Effector memory CD8-positive, alpha-beta T cell (primary cell): ENCODE measurements at places on chromosomes 2 and 18.

DNA sequence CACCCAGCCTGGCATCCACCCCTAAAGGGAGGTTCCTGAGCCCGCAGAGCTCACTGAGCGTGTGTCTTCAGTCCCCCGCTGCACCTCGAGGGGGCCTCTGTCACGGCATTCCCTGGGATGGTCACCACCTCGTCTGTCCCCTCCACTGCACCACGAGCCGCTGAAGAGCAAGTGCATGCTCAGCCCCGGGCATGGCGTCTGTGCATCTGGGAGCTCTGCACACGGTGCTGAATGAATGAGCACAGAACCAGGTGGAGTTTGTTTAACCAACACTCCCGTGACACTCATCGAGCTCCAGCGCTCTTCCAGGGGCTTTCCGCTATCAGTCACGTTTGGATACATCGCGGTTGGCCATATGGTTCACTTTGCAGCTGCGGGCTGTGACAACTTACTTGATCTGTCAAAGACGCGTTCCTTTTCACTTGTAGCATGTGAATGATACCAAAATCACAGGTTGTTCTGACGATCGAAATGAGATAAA is 9.2 kb downstream of the ALLC start:
- DNase-seq = no peak

- no peak for DNase-seq
Observed at GRCh38 chr2:182134201-182134600, 148.5 kb downstream of the PPP1R1C start.

GRCh38 chr2:117679952-117680351 is 134.5 kb upstream of the DDX18 start:
- DNase-seq = no peak

GRCh38 chr2:145692971-145693478 is 1173.1 kb upstream of the ZEB2 start:
- peak; percentile 1 for DNase-seq

GRCh38 chr18:34957119-34957863 is 83.9 kb upstream of the MAPRE2 start:
- no peak for DNase-seq

DNA sequence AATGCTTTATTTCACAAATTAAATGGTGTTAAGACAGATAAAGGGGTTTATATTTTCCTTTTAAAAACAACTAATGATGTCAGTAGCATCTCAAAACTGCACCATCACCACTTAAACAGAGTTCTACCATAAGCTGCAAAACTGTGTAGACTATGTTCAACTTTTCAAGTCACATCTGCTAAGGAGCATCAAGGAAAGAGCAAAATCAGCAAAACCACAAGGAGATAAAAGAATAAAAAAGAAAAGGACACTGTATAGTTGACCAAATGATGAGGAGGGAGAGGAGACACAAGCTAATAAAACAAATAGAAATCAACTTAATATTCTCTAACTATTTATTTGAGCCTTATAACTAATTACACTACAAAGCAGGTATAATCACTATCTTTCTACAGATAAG is 33.9 kb downstream of the PRPF40A start:
- DNase-seq = no peak

DNA sequence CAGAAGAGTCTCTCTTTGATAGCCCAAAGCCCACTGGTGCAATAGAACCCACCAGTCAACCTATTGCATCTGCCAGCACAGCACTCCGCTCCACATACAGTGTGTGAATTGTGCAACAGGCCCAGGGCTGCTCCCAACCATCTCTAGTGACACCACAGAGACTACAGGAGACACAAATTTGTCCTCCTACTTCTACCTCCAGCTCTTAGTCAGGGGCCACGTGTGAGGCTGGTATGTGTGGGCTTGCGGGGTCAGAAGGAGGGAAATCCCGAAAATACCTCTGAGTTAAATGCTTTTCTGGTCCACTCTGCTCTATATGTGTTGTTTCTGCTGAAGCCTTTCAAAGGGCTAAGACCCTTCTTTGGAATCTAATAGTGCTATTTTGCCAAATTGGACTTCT is 18.0 kb downstream of the DGUOK start:
- DNase-seq = no peak

DNA sequence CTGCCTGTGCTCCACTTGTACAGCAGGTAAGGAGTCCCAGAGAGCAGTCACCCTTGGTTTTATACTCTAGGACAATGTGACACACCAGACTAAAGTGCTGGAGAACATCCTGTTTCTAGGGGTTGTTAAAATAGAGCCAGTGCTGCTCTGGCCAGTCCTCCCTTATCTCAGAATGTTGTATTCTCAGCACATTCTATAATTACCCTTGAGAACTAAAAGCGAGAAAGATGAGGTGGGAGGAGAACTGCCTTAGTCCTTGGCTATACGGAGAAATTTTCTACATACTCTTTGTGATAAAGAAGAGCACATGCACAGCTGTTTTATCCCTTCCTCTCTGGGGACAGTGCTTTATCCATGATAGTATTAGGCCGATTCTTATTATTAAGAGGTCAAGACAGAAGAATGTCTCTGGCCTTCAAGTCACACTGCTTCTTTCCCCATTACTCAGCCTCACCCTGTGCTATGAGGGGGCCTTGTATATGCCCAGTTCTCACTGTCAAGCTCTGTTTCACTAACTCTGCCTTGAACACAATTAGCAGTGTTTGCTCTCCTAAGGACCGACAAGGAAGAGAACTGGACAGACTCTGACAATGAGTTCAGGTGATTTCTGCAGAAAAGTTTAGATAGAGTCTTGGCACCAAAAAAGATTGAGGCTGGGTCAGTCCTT is 385.8 kb downstream of the TRIB2 start:
- no peak for DNase-seq

DNA sequence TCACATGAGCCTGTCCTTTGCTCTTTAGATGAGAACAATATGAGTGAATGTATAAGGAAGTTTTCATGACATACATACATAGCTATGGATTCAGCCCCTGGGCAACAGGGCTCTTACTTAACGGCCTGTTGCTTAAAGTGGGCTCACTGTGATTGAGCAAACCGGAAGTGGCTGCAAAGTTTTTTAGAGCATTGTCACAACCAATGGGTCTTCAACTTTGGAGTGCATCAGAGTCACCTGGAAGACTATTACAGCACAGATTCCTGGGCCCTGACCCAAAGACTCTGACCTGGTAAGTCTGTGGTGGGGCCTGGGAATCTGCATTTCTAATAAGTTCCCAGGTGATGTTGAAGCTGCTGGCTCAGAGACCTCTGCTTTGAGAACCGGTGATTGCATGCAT is 106.3 kb upstream of the SEC11C start:
- DNase-seq = no peak

- no peak for DNase-seq
Observed at GRCh38 chr2:25127646-25128045, 40.7 kb downstream of the POMC start.

DNA sequence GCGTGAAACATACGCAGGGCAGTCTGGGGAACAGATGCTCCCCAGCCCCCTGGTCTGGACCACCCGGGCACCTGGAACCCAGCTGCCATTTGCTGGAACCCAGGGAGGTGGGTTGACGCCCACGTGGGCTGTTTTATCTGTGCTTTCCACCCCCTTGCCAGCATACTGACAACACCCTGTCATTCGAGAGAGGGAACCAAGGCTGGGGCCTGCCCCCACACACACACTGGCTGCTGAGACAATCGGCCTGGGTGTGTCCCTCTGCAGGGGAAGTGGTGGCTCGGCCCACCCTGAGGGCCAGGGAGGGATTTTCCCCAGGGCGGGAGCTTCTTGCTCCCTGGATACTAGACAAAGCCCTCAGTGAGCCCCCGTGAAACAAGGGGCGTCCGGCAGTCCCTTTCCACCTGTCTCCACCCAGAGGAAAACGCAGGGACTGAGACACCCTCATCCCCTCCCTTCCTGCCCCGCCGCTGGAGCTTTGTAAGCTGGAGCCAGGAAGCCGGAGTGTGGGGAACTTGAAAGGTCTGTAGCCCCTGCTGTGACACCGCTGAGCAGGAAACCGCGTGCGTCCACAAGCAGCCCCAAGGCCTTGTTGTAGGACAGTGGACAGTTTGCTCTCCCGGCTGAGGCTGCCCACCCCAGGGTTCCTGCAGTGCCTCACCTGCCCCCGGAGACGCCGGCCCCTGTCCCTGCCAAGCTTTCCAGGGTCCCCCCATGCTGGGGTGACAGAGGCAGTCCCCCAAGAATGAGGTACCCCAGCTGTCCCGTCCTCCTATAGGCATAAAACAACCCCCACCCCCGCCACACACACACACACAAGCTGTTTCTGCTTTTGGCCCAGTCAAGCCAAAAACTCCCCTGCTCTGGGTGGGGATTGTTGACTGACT is 14.1 kb upstream of the KLF11 start:
- DNase-seq = peak; percentile 56

DNA sequence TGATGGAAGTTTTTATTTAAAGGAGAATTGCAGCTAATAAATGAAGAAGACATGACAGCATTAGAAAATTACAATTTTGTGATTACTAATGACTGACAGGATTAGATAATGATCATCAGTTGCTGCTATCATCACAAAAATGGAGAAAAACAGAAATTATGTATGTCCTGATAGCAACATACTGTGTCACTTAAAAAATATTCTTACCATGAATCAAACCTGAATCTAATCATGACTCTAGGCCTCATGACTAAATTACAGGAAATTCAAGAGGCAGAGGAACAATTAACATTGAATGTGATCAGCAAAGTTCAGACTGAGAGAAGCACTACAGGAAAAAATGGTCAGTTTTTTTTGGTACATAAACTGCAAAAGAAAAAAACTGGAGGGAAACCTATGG is 147.8 kb downstream of the PMAIP1 start:
- DNase-seq = no peak

- no peak for DNase-seq
Observed at GRCh38 chr2:101844055-101844635, 146.6 kb downstream of the MAP4K4 start.

DNA sequence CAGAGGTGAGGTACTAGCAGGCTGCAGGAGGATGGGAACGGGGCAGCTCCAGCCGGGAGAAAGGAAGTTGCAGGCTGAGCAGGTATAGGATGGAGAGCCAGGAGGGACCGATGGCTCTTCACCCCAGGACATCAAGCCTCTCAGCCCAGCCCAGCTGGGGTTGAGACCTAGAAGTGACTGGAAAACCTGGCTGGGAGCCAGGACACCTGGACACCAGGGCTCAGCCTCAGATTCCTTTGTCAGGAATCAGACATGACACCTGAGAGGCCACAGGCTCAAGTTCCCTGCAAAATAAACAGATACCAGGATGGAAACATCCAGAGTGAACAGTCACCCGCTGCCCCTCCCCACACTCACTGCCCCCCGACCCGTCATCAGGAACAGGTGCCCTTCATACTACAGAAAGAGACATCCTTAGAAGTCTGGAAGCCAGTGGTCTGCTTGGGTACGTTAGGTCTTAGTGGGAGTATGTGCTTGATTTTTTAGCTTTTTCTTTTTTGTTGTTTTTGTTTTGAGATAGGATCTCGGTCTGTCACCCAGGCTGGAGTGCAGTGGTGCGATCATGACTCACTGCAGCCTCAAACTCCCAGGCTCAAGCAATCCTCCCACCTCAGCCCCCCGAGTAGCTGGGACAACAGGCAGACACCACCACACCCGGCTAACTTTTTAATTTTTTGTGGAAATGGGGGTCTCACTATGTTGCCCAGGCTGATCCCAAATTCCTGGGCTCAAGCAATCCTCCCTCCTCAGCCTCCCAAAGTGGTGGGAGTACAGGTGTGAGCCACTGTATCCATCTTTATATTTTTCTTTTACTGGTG is 95.7 kb upstream of the STPG4 start:
- DNase-seq = no peak

GRCh38 chr18:27411911-27412310 is 226.8 kb upstream of the CHST9 start:
- DNase-seq = no peak

- DNase-seq = no peak
Observed at GRCh38 chr2:237118025-237118424, 32.3 kb downstream of the COPS8 start.

GRCh38 chr2:120267348-120267747 is 14.7 kb downstream of the RALB start:
- DNase-seq = no peak

DNA sequence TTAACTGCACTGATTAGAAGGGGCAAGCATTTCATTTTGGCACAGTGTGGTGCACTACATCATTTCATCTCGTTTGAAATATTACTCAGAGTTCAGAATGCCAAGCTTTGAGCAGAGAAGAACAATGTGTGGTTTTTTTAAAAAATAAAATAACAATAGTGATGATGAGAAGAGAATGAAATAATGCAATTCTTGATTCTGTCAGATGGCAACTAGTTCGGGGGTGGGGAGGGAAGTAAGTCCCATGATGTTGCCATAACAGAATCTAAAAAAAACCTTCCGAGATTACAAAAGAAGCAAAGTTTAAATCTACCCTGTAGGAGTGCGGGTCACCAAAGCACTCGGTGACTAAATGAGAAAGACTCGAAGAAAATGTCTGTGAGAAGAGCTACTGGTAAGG is 490.4 kb downstream of the NR4A2 start:
- no peak for DNase-seq

- DNase-seq = no peak
Observed at GRCh38 chr2:164651361-164651760, 30.1 kb upstream of the GRB14 start.

DNA sequence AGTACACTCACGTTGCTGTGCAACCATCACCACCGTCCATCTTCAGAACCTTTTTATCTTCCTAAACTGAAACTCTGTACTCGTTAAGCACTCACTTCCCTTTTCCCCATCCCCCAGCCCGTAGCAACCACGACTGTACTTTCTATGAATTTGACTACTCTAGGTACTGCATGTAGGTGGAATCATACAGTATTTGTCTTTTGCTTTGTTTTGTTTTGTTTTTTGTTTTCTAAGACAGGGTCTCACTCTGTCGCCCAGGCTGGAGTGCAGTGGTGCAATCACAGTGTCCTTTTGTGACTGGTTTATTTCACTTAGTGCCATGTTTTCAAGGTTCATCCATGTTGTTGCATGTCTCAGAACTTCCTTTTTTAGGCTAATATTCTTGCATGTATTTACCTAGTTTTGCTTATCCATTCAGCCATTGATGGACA is 7.0 kb upstream of the TYMS start:
- no peak for DNase-seq

GRCh38 chr2:96325884-96326255 is 753 bp downstream of the ITPRIPL1 start:
- DNase-seq = peak; percentile 53

DNA sequence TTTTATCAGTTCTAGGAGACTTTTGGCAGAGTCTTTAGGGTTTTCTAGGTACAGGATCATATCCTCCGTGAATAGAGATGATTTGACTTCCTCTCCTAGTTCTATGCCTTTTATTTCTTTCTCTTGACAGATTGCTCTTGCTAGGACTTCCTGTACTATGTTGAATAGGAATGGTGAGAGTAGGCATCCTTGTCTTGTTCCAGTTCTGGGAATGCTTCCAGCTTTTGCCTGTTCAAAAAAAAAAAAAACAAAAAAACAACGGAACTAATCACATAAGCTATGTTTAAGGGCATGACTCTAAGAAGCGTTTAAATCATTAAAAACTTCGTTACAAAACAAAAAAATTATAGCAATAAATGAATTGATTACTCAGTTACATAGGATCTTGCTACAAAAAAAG is 145.7 kb downstream of the NUP35 start:
- DNase-seq = no peak

GRCh38 chr2:31271851-31272267 is 37.9 kb downstream of the EHD3 start:
- no peak for DNase-seq

GRCh38 chr2:208415897-208416296 is 9.3 kb downstream of the PTH2R start:
- DNase-seq = no peak

- DNase-seq = no peak
Observed at GRCh38 chr2:207662203-207662602, 37.0 kb upstream of the METTL21A start.
